Inflammatory macrophage treated with lipopolysaccharide for 4 hours (primary cell): ENCODE measurements at places on chromosomes 2 and 18.

- DNase-seq: no peak
These were observed 2.3 kb downstream of the KIF5C start for GRCh38 chr2:148877403-148877740.

DNA sequence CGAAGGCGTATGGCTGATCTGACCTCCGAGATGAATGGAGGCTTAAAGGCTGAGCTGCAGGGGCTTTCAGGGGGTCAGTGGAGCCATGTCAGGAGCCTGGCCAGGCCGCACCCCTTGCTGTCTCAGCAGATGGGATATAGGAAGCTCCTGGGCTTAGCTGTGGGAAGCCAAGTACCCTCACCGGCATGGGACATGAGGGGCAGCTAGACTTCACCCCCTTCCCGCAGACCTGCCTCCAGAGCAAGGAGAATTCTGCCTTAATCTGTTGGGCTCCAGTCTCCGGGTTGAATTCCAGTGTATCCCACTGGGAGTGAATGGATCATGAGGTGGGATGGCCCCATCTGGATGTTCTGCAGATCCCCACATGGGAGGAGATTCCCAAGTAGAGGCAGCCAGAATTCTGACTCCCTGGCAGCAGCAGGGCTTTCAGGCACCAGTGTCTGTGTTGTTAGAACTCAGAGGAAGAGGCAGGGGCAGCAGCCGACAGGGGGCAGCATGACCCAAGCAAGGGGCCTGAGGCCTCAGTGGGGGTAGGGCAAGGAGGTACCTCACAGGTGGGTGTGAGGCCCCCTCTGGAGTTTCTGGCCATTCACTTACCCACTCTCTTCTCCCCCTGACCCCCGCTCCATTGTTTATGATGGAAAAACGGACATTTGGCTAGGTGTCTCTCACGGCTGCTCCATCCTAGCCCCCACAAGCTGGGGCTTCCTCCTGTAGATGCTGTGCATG, 19.1 kb downstream of the CAPG start:
- DNase-seq: peak; percentile 30

DNA sequence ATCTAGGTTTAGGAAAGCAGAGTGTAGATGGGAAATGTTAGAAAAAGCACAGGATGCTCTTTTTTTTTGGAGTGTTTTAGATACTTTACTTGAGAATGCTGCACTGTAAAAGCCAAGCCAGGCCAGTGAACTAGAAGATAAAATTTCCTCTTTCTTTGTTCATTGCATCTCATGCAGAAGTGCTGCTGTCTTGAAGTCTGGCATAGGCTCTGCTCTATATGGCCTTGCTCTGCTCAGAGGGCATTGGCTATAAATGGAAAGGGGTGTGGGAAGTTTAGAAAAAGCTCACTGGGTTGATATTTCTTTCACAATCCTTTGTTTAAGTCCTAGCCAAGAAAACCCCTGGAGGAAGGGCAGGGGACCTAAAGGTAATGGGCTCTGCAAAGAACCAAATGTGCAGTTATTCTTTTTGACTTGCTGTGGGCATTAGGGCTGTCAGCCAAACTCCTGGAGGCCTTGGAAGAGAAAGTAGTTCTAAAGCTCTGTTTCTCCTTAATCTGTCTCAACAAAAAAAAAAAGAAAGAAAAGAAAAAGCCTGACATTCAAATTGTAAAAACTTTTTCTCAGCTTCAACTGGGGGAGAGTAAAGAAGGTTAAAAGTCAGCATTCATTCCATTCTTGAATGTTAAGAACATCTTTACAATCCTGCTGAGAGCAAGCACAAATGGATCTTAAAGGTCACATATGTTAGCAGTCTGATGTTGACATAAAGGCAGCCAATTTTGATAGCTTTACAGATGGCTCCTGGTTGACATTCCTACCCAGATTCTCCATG, 338.3 kb downstream of the GULP1 start:
- DNase-seq: no peak

DNA sequence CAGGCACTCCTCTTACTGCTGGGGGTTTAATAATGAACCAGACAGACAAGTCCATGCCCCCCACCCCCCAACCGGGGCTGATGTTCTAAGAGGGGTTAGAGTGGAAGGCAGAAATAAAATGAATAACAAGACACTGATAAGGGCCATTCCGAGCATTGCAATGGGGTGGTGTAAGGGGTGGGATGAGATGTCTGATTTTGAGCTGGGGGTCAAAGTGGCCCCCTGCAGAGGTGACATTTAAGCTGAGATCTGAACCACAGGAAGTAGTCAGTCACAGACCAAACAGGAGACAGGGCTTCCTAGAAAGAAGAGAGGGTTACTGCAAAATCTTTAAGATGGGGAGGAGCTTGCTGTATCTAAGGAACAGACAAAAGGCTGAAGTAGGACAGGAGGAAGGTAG, 180.6 kb upstream of the SH3BP4 start:
- DNase-seq: no peak

DNA sequence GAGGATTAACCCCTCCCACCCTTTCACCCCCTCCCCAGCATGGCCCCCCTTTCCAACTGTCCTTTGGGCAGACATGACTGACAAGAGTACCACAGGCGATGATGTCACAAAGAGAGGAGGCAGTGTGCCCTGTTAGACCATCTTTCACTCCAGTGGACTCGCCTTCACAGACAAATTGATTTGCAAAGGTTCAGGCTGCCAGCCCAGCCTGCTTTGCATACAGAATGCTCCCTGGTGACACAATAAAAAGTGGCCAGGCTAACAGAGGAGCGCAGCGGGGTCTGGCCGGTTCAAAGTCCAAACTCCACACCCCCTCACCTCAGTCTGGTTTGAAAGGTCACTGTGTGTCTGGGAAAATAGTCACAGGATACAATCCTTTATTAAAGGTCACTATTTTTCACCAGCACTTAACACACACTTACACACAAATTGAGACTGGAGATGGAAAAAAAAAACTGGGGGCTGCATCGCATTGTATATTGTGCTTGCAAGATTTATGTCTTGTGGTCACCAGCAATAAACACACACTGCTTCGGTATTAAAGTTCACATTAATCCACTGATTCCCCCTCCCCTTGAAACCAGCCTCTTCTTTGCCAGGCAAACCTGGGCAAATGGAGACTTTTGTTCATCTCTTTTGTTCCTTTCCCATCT, 236.9 kb downstream of the BCL11A start:
- DNase-seq: no peak

- DNase-seq: no peak
These were observed 219.4 kb upstream of the SMAD7 start for GRCh38 chr18:49170145-49170544.

DNA sequence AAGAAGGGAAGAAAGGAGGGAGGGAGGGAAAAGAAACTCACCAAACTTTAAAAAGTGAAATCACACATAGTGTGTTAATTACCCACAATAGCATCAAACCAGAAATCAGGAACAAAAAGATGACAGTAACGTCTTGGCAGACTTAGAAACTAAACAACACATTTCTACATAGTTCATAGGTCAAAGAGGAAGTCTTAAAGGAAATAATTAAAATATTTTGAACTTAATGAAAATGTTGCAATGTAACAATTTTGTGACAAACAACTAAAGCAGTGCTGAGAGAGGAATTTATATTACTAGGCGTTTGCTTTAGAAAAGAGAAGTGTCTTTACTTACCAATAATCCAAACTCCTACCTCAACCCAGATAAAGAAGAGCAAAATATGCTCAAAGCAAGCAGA, 505.0 kb upstream of the ID2 start:
- peak; percentile 91 for DNase-seq

DNA sequence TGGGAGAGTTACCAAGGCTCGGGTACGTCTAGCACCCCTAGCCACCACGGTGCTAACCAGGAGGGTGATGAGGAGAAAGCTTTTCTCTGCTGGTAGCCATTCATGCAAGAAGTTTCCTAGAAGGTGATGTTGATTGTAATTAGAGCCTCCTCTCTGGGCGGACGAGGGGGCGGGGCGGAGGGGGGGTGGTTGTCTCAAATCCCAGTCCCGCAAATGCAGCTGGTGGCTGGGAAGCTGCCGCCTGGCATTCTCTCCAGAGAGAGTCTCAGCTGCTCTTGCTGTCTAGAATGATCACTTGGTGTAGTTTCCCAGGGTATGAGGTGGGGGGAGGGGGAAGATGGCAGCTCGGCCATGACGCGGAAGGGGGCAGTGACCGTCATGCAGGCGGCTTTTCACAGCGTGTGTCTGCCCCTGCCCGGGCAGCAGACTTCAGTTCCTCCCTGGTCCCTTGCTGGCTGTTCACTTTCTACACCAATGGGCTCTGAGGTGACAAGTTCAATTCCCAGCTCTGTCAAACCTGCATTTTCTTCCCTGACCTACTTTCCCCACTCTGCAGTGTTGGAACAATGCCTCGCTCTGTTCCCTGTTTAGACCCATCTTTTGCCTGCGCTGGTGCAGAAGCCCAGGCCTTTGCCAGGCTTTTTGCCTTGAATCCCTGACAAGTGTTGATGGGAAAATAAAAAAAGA, 61.5 kb upstream of the KLF7 start:
- DNase-seq: no peak

DNA sequence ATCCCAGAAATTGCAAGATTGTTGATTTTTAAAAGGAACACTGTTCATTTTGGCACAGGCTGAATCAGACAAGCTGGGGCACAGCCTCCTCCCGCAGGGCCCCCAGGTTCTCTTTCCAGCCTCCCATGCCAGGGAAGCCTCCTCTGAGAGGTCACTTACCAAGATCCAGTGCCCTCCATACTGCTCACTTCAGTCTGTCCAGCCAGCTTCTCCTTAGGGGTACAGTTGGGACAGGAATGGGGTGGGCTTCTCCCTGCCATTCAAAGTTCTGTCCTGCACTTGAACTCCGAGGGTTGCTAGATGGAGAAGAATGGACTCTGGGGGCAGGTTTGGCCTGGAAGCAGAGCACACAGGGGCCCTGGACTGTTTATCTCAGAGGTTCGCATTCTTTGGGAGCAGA, 7.5 kb upstream of the CYP26B1 start:
- DNase-seq: no peak

GRCh38 chr2:207332480-207333212, 166.9 kb upstream of the KLF7 start:
- DNase-seq: peak; percentile 94

DNA sequence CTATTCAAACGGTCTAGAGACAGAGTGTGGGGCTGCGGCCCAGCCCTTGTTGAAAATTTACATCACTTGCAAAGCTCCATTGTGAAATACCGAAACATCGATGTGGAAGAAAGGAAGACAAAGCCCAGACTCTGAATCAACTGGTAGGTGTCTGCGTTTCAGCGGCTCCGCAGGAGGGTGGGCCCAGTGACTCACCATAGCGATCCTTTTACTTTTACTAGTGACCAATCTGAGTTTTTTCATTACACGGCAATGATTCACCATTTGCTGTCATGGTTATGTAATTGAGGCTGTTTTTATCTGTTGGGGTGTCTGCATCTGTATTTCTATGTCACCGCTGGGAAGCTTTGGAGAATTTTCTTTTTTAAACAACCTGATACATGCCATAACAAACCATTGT, 66.6 kb upstream of the ODC1 start:
- no peak for DNase-seq

DNA sequence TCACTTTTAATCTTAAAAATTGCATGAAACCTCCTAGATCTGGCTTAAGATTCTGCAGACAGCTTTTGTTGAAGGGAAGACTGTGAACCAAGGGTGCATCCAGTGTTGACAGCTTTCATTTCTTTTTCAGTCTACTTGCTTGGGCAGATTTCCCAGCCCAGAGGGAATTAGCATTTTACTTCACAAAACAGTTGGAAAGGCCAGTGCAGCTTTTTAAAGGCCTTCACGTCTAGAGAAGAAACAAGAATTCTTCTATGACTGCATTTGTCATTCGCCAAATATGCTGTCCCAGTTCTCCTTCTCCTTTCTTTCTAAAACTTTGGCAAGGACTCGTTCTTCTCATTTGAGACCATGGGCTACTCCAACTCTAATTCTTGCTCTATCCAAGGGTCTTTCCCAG, 17.4 kb downstream of the NTSR2 start:
- DNase-seq: no peak

GRCh38 chr2:192013211-192013610, 166.3 kb upstream of the CAVIN2 start:
- DNase-seq: no peak

GRCh38 chr2:174281736-174282135, 33.4 kb upstream of the OLA1 start:
- peak; percentile 88 for DNase-seq

GRCh38 chr18:3329471-3329870, 67.5 kb downstream of the MYL12B start:
- DNase-seq: no peak

DNA sequence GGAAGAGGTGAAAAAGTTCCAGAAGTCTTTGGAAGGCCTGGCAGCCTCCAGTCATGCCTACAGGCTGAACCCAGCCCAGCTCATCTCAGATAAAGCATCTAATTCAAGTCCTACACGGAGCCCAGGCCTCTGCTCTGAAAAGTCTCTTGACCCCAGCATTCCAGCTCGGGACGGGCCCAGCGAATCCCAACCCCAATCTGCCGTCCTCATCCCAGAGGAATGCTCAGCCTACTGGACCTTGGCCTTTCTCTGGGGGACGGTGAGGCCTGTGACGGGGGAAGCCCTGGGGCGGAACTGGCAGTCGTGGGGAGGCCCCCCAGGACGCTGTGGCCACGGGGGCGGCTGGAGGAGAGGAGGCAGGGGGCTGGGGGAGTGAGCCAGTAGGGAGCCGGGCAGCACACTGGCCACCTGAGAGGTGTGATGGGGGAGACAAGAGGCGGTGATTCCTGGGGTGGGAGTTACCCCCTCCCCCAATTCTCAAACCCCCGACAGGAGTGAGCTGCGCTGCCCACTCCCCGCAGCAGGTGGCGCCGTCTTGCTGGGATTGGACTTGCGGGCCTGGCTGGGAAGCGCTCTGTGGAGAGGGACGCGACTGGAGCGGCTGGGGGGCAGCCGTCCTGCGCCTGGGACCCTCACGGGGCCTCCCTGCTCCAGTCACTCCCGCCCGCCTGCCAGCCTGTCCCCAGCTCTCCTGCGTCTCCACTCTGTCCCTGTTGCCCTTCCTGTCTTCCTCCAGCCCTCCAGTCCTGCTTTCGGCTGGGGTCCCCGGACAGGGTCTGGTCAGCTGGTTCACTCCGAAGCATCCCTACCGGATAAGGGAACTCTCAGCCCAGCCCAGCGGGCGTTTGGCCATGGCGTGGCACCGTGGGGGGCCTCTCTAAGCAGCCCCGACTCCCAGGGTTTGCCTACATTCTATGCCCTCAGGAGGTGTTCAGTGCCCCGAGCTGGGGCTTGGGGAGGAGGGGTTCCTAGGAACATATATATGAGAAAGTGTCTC, 182.6 kb upstream of the HAAO start:
- peak; percentile 29 for DNase-seq

- no peak for DNase-seq
These were observed 349.2 kb downstream of the ADCYAP1 start for GRCh38 chr18:1253827-1254226.

- peak; percentile 25 for DNase-seq
These were observed 175.3 kb downstream of the INHBB start for GRCh38 chr2:120520929-120521912.

DNA sequence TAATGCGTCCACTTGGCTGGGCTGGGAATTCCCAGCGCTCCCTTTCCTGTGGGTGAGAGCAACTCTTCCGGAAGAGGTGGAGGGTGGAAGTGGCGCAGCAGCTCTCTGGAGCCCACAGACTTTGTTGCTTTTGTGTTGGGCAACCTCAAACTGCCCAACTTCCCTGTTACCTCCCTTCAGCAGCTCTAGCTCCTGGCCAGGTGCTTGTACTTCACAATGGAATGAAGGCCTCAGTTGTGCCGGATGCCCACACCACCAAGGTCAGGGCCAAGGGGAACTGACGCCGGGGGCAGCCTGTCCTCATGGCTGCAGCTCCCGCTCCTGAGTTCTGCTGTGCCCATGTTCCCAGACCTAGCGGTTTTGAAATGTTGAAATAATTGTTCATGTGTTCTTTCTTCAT, 322.9 kb downstream of the GALR1 start:
- DNase-seq: no peak

GRCh38 chr2:143397884-143398614, 268.8 kb downstream of the ARHGAP15 start:
- peak; percentile 83 for DNase-seq

- no peak for DNase-seq
These were observed 292.7 kb upstream of the SLC39A10 start for GRCh38 chr2:195364015-195364965.
